Activated T-cell treated with anti-CD3 and anti-CD28 coated beads, Interleukin-2, amount 50 U/mL, for 48 hours (primary cell): ENCODE measurements at places on chromosomes 7 and 10.

- DNase-seq = no peak
These were observed 77.8 kb downstream of the TCERG1L start for GRCh38 chr10:131233611-131234258.

DNA sequence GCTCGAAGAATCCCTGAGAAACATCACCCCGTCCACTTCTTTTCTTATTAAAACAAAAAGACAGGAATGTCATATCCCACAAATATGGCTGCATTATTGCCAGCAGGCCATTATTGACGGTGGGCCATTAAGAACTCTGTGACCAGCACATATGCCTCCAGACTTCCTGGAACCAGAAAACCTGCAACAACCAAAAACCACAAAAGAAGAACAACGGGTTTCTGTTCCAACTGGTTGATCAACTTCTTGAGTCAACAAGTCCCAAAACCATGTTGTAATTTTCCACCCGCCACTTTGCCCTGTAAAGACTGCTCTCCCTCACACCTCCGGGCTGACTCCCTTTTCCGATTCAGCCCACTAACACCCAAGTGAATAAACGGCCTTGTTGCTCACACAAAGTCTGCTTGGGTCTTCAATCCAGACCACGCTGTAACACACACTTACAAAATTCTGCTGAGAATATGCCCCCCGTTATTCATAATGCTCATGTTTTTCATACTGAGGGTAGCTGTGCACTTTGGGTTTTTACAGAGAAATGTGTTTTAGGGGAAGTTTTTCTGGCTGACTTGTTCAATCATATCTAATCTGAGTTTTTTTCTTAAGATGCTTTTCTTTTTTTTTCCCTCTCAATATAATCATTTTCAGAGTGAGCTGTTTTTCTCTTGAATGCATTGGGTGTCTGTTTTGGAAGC, 20.7 kb downstream of the ZNF107 start:
- peak; percentile 33 for DNase-seq

- DNase-seq = no peak
These were observed 5.5 kb downstream of the MYOZ1 start for GRCh38 chr10:73635781-73636180.

DNA sequence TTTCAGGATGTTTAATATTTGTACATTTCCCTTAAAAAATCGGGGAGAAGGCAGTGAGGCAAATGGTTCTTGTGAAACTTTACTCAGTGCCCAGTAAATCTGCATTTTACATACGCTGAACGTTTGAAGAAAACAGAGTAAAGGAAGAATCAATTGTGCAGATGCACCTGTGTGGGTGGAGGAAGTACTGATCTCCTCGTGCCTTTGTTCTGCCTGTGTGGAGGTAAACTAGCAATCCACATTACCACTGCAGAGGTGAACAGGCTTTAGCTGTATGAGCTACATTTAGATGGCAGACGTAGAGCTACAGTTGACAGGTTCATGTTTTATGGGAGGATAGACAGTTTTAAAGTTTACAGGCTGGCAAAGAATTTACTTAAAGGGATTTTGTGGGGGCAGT, 62.7 kb upstream of the VIPR2 start:
- no peak for DNase-seq

GRCh38 chr10:15120523-15120922, 23.4 kb downstream of the RPP38 start:
- DNase-seq = no peak

DNA sequence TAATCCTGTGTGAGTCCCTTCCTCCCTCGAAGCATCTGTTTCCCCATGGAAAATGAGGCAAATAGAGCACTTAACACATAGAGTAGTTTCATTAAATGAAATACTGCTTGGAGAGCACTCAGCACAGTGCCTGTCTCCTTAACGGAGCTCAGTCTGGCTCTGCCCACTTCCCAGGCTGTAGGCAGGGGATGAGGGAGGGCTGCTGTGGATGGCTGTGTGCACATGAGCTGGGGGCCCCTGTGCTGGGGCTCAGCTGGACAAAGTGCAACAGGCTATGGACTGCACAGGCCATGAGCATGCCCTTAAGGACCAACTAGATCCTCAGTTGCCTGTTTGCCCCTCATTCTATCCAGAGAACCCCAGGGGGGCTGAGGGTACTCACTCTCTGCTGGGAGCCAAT, 14.5 kb downstream of the ZCCHC24 start:
- DNase-seq = no peak

GRCh38 chr7:38323156-38323555, 49.7 kb upstream of the TARP start:
- no peak for DNase-seq

GRCh38 chr7:5414916-5415315, 8.7 kb downstream of the TNRC18 start:
- no peak for DNase-seq
